ENCODE measurements at places on chromosomes 16 and 17.

DNA sequence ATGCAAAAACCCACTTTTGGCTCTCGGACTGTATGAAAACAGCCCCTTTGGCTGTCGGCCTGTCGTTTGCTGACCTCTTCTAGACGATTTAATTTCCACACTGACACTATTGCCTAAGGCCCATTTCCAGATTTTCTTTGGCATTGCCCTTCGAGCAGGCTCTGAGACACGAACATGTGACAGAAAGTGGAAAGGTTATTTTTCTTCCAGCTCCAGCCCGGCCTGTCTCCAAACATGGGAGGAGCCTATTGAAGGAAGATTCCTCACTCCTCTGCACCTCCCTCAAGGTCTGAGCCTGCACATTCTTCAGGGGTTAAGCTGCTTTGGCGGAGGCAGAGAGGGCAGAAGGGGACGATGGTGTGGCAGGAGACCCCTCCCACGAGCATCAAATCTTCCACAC lies 85.9 kb upstream of the FOXF1 start:
- no peak for DNase-seq

- DNase-seq, result no peak
Observed at GRCh38 chr16:62545039-62545438, 508.8 kb upstream of the CDH8 start.

DNA sequence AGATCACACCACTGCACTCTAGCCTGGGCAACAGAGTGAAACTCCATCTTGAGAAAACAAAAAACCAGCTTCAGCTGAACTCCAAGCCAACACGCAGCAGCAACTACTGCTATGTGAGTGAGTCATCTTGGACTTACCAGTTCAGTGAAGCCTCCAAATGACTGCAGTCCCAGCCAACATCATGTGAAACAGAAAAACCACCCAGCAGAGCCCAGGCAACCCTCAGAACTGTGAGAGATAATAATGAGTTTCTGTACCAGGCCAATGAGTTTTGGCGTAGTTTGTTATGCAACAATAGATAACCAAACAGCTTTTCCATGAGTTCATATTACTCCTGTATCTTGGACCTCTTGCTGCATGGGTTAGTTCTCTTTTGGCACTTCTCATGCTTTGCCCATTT lies 23.3 kb downstream of the PHF12 start:
- DNase-seq, result no peak

DNA sequence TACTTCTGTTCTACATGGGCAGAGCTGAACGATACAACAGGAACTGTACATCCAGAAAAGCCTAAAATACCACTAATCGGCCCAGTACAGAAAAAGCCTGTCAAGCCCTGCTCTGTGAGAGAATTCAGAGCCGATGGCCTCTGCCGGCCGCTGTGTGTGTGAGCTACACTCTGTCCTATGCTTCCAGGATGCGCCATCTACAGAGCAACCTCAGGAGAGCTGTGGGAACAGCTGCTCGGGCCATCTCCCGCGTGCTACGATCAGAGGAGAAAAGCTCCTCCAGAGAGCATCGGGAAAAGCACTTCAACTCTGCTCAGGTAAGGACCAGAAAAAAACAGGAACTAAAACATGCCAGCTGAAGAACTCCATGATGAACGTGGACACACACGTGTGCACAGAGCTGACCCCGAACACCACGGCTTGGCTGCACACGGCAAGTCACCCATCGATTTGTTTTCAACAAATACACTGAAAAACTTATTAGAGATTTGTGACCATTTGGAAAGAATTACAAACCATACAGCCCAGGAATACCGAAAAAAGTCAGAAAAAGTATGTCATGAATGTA lies 115.9 kb downstream of the ANKRD11 start:
- DNase-seq, result no peak

GRCh38 chr16:49504023-49504364 lies 130.4 kb downstream of the C16orf78 start:
- no peak for DNase-seq

GRCh38 chr17:45302649-45303173 lies 14.1 kb downstream of the MAP3K14 start:
- DNase-seq, result no peak

- DNase-seq, result no peak
Observed at GRCh38 chr16:54443839-54444238, 157.3 kb upstream of the IRX3 start.

DNA sequence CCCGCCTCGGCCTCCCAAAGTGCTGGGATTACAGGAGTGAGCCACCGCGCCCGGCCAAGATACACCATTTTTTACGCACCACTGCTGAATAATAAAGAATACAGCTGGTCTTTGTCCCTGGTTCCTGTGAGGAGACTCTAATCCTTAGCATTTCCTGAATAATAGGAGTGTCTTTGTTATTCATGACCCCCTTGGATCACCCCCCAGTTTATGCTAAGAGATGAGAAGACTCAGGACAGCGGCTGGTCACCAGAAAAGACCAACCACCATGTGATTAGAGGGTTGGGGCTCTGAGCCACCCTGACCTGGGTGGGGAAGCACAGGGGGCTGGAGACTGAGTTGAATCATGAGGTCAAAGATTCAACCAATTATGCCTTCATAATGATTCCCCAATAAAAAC lies 17.3 kb downstream of the PHLPP2 start:
- DNase-seq, result no peak

DNA sequence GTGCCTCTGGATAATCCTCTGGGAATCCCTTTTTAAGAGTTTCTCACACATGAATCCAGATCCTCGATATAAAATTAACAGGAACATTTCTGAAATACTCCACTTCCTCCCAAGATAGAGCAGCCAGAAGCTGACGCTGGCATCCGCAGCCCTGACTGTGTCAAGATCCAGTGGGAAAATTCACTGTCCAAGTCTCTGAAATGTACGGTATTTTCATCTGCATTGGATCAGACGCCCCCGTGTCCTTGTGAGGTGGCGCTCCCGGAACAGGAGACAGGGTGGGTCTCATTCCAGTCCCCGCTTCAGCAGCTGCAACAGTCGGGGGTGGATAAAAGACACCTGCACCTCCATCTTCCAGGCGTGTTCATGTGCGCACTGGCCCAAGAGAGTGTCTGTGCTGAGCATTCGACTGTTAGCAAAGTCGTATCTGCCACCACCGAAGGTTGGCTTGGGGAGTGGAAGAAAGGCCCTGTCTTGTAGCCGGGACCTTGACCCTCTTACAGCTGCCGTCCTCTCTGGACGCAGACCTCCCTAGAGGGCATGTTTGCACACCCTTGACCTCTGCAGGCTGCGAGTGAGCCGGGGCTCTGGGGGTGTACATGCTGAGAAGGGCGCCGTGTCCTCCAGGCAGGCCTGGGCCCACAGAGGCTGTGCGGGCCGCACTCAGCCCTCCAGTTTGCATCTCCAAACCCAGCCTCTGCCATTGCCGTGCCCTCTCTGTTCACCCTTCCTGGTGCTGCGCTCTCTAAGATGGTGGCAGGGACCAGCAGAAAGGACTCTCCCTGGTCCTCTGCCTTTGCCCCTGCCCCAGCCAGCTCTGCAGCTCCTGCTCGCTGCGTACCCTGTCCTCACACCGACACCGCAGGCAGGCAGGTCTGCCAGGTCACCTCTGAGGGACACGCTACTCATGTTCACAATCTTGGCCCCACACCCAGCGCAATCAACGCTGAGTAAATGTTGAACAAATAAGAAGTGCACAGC lies 72.0 kb upstream of the CHMP6 start:
- DNase-seq, result no peak

GRCh38 chr16:57688987-57689761 lies 5.4 kb upstream of the DRC7 start:
- DNase-seq, result no peak

DNA sequence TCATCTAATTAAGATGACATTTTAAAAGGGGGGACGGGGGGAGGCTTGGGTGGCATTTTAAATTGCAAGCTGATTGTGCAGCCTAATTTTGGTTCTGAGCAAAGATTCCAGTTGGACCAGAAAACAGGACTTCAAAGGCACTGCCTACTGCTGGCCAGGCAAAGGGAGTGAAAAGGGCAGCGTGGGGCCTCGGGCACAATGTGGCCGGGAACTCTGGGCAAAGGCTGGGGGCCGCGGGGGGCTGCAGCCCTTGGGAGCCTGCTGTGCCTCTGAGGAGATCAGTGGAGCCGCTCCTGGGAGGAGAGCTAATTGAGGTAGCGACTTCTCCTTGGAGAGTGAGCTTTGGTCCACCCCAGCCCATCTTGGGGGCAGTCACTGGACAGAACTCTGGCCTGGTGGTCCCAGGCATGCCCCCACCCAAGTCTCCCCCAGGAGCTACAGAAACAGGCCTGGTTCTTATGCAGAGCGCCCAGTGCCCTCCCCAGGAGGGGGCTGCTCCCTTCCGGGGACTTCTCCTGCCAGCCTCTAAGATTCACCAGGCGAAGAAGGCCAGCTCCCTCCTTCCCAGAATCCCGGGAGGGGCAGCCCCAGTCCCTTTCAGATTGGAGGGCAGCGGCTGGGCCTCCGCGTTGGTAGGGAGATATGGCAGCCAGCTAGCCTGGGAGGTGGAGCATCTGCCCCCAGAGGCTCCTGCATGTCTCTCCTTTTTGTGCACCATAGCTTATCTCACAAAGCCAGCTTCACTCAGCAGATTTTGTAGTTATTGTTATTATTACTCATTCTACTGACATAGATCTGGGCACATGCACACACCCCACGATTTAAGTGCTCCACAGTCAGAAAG lies 115.6 kb downstream of the GNAO1 start:
- no peak for DNase-seq

GRCh38 chr17:17698869-17699351 lies 17.7 kb downstream of the RAI1 start:
- DNase-seq, result no peak

DNA sequence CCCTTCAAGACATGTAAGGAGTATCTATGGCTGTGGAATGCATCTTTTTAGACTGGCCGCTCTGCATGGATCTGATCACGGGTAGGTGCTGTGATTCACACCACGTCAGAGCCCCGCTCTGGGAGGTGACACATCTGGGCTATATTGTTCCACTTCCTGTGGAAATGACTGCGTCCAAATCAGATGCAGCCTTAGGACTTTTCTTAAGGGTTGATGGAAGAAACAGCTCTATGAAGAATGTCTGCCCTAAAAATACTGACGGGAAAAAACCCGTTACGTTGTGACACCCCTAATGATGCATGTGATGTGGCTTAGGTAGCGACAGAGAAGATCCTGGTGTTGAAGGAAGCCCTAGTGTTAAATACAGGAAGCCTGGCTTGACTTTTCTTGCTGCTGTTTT lies 12.2 kb downstream of the BANP start:
- DNase-seq, result no peak

DNA sequence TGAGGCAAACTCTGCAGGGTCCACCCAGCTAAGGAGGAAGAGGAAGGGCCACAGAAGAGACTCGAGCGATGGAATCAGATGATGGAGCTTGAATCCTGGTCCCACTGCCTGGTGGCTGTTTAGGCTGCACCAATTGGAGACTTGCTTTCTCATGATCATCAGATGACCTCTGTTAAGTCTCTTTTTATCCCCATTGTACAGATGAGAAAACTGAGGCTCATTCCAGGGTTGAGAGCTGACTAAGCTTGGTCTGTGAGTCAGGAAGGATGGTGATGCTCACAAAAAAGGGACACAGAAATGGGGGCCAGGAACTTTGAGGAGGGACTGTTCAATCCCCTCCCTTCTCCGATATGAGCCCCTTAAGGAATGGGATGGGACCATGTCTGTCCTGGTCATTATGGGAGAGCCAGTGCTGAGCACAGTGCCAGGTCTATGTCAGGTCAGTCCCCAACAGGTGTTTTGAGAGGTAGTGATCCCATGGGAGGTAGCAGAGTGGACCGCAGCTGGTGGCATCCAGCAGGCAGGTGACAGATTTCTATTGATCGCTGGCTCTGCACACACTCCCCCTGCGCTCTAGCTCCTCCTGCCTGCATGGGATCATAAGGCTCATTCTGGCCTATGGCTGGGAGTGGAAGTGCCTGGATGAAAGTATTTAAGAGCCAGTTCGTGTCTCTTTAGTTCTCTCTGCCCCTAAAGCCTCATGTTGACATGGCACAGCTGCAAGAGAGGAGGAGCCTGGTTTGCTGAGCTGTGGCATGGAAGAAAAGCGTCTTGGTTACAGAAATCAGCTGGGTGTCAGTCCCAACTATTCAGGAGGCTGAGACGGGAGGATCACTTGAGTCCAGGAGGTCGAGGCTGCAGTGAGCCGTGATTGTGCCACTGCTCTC lies 27.2 kb downstream of the SNX20 start:
- DNase-seq, result no peak

GRCh38 chr16:75102595-75102994 lies 14.0 kb downstream of the LDHD start:
- no peak for DNase-seq

DNA sequence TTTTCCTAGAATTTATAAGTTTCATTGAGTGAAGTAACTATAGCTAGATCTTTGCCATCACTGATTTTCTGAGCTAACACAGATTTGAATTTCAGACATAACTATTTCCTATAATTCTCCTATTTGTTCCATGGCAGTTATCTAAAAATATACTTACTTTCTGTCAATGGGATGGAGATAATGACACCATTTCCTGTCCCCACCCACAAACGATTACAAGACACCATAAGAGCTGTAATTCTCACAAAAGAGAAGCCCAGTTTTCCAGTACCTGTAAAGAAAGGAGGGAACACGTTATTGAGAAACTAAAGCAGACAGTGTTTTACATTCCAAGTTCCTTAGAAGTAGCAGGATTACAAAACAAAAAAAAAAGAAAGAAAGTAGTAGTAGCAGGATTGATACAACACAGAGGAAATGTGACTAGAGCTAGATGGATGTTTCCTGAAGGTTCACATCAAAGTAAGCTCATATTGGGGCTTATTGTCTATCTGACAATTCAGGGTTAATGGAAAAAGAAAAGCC lies 110.9 kb upstream of the TOB1 start:
- no peak for DNase-seq

DNA sequence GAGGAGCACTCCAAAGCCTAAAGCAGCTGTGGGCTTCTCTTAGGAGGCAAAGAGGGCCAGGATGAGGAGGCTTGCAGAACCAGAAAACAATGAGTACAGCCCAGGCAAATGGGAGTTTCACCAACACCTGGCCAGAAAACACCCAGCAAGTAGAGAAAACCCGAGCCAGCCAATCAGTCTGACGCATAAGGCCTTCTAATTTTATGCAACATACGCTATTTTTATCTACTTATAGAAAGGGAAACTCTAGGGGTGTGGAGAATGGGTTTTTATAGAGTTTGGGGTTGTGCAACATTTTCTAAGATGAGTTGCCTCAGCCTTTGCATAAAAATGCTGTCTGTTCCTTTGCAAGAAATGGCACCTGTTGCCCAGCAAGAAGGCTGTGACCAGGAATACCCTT lies 529.0 kb upstream of the CDH5 start:
- DNase-seq, result no peak

GRCh38 chr17:81380131-81380530 lies 15.1 kb upstream of the BAHCC1 start:
- no peak for DNase-seq

- peak; percentile 11 for DNase-seq
Observed at GRCh38 chr16:53893731-53894435, 189.9 kb downstream of the FTO start.

Data from COR-L47 (cell line).